ENCODE measurements at places on chromosomes 2 and 18.

- no peak for DNase-seq
Observed at GRCh38 chr2:102951249-102951648, 189.4 kb downstream of the TMEM182 start.

GRCh38 chr18:52394602-52395001, 54.6 kb downstream of the DCC start:
- DNase-seq, result no peak

DNA sequence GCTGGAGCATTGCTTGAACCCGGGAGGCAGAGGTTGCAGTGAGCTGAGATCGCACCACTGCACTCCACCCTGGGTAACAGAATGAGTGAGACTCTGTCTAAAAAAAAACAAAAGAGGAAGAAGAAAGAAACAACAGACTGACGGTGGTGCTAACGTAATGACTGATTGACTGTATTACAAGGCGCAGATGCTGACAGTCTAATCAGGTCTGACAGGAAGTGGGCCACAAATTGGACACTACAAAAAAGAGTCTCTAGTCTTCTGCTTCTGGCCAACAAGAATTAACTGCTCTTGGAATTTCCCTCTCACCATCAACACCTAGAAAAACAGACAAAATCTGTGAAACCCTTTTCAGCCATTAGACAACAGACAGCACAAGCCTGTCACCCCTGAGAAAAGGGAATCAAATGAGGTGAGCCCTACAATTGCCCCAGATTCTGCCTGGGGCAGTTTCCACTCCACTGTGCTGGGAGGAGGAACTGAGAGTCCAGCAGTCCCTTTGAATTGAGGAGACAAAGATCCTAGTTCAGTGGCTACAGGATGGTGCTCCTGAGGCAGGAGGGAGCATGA, 43.3 kb downstream of the SNED1 start:
- no peak for DNase-seq

DNA sequence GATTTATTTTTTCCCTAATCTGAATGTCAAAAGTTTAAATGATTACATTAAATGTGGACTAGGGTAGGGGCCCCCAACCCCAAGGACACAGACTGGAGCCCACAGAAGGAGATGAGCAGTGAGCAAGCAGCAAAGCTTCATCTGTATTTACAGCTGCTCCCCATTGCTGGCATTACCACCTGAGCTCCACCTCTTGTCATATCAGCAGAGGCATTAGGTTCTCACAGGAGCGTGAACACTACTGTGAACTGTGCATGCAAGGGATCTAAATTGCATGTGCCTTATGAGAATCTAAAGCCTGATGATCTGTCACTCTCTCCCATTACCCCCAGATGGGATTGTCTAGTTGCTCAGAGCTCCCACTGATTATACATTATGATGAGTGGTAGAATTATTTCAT, 3.8 kb downstream of the MOB1A start:
- DNase-seq, result no peak

DNA sequence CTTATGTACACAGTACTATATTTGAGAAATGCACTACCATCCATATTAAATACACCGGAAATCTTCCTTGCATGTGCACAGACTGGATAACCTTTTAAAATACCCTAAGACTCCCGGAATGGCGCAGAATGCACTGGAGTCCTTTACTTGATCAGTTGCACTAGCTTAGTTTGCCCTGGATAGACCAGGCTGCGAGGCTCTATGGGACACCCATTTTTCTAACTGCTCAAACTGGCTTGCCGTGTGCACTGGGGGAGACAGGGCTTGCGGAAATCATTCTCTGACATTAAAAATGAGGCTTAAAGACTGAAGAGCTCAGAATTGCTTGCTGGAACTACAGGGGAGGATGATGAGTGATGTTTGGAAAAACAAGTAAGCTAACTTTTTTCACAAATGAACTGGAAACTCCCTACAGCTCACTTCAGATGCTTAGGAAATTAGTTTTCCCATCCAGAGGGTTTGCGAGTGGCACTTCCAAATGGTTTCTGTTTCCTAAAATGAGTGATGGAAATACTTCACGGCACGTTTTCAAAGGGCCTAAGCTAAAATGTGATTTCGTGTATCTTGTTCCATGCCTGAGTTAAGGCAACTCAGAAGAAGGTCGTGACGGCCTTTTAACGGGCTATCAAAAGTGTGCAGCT, 2.7 kb downstream of the NCK2 start:
- DNase-seq, result no peak

GRCh38 chr2:236776206-236776605, 206.6 kb downstream of the ACKR3 start:
- DNase-seq, result no peak

- no peak for DNase-seq
Observed at GRCh38 chr2:72050734-72051133, 96.9 kb downstream of the CYP26B1 start.

DNA sequence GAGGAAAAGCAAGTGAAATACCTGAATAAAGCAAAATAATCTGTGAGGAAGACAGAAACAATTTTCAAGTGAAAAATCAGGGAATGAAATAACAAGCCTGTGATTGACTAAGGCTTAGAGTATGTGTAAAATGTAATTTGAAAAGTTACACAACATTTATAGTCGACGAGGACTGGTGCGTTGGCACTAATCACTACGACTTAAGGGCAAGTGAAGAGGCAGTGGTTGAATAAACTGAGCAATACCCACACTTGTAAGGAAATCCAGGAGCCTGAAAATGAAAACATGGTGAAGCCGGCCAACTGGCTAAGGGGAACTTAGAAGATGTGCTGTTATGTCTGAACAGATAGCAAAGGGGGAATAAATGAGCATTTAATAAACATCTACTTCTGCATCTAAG, 13.4 kb downstream of the DOK1 start:
- peak; percentile 88 for DNase-seq

DNA sequence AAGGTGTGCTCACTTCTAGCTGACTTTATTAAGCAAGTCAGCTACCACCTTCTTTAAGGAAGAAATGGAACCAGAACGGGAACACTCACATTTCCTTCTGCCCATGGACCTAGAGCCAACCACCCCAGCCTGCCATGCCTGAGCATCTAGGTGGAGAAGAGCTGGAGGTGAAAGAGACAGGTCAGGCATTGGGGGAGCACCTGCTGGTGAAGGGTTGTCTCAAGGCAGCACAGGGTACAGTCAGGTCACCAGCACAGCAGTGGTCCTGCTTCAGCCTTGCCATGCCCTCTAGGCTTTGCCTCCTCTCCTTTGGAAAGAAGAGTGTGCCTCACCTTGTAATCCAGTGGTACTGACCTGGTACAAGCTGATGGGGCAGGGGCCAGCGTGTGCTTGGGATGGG, 107.9 kb downstream of the KCNF1 start:
- no peak for DNase-seq

DNA sequence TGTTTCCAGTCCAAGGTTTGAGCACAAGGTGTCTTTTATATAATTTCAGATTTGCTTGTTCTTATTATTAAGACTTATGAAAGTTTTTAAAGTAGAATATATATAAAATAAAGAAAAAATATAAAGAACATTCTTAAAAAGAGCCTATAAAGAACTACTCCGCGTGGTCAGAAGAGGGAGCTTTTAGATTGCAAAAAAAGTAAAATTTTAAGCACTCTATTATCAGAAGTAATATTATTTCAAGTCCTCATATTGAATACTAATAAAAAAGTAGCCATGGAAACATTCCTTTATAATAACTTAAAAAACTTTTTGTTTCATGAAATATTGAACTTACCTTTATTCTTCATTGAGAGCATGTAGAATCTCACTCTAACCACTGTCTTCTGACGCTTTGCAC, 51.4 kb downstream of the LINC00305 start:
- DNase-seq, result no peak

GRCh38 chr18:41789001-41789400, 166.0 kb upstream of the PIK3C3 start:
- peak; percentile 14 for DNase-seq

DNA sequence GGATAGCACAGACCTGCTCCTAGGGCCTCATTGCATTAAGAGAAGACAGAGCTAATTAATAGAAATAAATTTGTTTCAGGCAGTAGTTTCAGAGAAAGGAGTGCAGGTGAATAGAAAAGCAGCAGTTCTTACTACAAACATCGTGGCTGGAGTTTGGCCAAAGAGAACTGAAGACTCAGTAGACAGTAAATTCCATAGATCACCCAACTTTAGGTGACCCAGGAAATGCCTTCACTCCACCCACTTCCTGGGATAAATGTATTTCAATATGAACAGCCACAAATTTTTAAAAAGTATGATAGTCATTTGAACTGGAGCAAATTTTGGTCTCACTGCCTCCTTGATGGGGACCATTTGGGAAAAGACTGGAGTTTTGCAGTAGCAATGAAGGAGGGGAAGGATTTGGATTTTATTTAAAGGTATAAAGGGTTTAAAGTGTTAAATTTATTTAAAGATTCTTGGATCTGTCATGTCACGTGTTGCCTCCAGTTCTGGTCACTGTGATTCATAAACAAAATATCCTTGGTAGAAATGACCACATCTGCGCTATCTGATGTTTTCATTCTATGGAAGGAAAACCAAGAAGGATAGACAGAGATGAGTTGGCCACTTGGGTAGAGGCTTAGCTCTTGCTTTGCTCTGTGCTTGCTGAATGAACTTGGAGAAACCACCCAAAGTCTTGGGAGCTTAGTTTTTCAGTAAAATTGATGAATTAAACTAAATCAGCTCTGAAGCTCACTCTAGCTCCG, 390.2 kb downstream of the THSD7B start:
- DNase-seq, result peak; percentile 61

DNA sequence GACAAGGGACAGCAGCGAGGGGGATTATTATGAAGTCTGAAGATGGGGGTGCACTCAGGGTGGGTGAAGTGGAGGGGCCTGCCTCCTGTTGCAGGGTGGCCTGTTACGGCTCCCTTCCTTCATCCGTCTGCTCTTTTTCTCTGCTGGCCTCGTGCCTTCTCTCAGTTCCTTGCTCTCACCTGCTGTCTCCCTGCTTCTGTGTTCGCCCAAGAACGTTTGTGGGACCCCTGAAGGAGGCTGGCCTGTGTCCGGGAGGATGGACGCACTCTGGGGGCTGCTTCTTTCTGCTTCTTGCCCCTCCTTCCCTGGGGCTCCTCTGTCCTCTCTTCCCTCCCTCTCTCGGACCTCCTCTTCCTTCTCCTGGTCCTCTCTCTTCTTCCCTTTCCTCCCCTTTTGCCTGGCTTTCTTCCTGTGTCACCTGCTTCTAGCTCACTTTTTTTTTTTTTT, 13.8 kb downstream of the MROH2A start:
- DNase-seq, result no peak

DNA sequence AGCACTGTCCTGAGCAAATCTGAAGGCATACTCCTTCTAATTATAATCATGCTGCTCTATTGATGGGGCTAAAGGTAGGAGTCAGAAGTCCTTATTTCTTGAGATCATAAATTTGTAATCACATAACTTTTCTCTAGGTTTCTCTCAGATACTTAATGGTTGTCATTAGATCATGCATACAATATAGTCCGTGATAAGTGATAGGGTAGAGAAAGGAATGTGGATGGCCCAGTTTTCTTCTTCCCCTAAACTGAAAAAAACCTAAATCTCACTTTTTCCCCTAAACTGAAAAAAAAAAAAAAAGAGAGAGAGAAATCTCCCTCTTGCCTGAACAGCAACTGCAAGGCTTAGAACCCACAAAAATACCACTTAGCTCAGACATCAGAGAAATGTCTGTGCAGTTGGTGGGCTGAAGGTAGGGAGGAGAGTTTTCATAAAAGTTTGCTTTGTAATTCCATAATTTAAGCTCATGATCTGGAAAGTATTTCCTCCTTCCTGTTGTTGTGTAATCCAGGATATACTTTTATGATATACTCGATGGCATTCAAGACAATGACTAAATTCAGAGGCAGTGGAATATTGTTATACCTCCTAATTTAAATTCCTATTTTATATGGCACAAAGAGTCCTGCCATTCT, 79.3 kb upstream of the ITPRID2 start:
- DNase-seq, result peak; percentile 43

GRCh38 chr2:190978389-190979053, 35.5 kb downstream of the STAT1 start:
- peak; percentile 81 for DNase-seq

- no peak for DNase-seq
Observed at GRCh38 chr2:76281156-76281841, 570.6 kb upstream of the GCFC2 start.

GRCh38 chr2:181185948-181186347, 205.5 kb downstream of the UBE2E3 start:
- peak; percentile 56 for DNase-seq

DNA sequence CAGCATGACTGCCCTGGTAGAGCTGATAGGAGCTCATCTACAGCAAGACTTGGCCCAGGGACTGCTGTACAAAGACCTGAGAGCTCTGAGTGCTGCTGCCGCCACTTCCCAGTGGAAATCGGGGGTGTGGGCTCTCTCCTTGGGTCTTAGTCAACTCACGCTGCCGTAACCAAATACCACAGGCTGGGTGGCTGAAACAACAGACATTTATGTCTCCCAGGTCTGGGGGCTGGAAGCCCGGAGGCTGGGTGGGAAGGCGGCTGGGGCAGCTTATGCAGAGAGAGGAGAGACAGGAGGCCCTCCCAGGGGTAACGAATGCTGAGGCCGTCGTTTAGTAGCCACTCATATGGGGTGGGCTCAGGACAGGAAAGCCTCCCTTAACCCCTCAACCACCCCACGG, 15.4 kb upstream of the MAL start:
- DNase-seq, result no peak

- DNase-seq, result no peak
Observed at GRCh38 chr2:144402251-144402650, 117.7 kb downstream of the ZEB2 start.

- no peak for DNase-seq
Observed at GRCh38 chr18:5997361-5997760, 102.0 kb upstream of the TMEM200C start.

DNA sequence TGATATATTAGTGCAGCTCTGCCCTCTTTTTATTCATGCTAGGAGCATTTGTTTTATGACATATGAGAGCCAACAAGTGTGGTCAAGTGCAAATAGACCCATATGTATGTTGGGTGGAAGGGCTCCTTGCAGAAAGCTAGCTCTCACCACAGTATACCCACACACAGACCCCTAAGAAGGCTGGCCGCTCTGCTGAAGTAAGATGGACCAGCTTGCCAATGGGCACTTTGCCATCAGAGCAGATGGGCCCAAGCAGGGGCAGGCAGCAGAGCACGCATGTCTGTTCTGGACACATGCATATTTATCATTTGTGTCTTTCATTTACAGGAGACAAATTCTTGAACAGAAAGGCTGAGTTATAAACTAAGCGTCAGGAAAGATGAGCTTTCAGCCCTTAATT, 187.5 kb upstream of the DTNA start:
- DNase-seq, result no peak

- DNase-seq, result peak; percentile 18
Observed at GRCh38 chr18:50559752-50560680, at the start of gene MAPK4. MAPK4 (plus strand) TSS chr18:50560087; CDS start chr18:50663959, 103,872 bp downstream.

Data from fibroblast of skin of right biceps (primary cell).